Natural killer cell (primary cell): ENCODE measurements at places on chromosomes 4 and X. TPM values are rescaled to one million over a fixed set of nuclear protein-coding genes. Genes with fewer than 3 reads are reported as not detected.

The P2RY8 gene
- total RNA-seq: 114 TPM

The RAI2 gene
- not detected for total RNA-seq

The DCTD gene
- 57.2 TPM for total RNA-seq

The BEX5 gene
- total RNA-seq: 2.5 TPM

The IL1RAPL2 gene
- total RNA-seq: not detected

The FRG2 gene
- not detected for total RNA-seq

The SPANXN4 gene
- not detected for total RNA-seq

The SATL1 gene
- 0.10 TPM for total RNA-seq

The CRLF2 gene
- not detected for total RNA-seq

The HSFX2 gene
- not detected for total RNA-seq

The PNMA6F gene
- not detected for total RNA-seq

The VCX3A gene
- total RNA-seq: not detected

The LINC00632 gene
- total RNA-seq: 0.16 TPM

The GAGE12E gene
- total RNA-seq: not detected

The GATA1 gene
- 0.41 TPM for total RNA-seq

GRCh38 chr4:76758290-76758882 is 139.6 kb downstream of the SOWAHB start:
- DNase-seq: peak; percentile 37

GRCh38 chr4:158824425-158825274 is 55.8 kb downstream of the FNIP2 start:
- DNase-seq: no peak

GRCh38 chrX:19661961-19662360 is 146.7 kb upstream of the MAP3K15 start:
- DNase-seq: no peak

DNA sequence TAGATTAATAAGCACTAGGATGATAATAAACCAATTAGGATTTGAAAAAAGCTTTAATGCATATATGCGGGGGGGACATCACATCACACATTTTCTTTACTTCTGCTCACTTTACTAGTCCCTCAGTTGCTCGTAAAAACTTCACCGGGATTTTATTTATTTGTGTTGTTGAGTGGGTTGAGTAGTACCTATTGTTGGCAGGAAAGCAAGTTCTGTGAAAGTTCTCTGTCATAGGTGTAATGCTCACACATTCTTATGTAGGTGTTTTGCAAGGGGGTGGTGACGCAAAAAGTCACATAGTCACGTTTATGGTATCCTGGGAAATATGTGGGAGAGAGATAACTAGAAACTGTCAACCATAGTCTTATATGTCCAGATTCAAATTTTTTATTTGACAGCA is 65.3 kb downstream of the PDLIM5 start:
- DNase-seq: no peak

DNA sequence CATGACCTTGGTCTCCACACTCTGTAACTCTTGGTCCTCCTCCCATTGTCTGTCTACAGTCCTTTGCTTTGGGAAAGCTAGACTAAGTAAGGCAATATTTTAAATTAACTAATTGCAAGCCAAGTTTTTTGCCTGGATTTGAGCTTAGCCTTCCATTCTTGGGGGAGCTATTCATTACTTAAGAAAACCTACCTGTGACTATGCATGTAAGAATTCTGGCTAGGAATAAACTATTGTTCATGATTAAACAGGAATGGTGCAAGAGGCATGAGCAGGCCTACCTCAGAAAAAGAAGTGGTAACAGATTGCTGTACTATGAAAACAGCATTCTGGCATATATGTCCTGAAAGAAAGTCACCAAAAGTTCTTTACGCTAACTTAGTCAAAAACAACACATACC is 309.4 kb downstream of the MAPK10 start:
- DNase-seq: no peak

GRCh38 chr4:151485541-151486131 is 76.7 kb downstream of the FHIP1A start:
- no peak for DNase-seq

- DNase-seq: no peak
Observed at GRCh38 chr4:41678086-41678816, 70.3 kb downstream of the PHOX2B start.

GRCh38 chr4:89753601-89754066 is 83.3 kb downstream of the SNCA start:
- no peak for DNase-seq

GRCh38 chr4:140368686-140369085 is 4.8 kb upstream of the SCOC start:
- DNase-seq: no peak

- no peak for DNase-seq
Observed at GRCh38 chrX:65900850-65901844, 138.7 kb downstream of the VSIG4 start.

DNA sequence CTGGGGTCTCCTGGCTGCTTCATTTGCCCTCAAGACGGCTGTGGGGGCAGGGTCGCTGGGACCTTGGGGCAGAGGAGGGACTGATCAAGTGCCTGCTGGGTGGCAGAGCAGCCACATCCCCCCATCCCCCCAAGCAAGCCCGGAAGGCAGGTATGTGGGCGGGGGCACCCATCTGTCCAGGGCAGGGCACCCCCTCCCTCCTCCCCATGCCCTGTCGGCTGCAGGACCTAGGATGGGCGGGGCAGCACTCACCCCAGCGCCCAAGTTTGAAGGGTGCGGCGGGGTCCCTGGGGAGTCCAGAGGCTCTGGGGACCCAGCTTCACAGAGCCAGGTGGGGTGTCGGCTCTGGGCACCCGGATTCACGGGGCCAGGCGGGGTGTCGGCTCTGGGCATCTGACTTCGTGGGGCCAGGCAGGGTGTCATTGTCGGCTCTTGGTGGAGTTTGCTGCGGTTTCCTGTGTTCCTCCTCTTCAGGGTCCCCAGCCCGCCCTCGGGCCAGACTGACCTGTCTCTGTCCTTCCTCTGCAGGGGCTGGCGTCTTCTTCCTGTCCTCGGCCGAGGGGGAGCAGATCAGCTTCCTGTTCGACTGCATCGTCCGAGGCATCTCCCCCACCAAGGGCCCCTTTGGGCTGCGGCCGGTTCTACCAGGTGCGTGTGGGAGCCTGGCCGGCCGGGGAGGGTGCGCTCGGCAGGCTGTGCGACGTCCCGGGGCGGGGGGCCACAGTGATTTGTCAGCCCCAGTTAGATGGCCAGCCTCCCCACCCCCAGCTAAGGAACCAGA is 22.1 kb downstream of the DOK7 start:
- DNase-seq: no peak

GRCh38 chr4:177492022-177492421 is 49.8 kb upstream of the AGA start:
- no peak for DNase-seq

DNA sequence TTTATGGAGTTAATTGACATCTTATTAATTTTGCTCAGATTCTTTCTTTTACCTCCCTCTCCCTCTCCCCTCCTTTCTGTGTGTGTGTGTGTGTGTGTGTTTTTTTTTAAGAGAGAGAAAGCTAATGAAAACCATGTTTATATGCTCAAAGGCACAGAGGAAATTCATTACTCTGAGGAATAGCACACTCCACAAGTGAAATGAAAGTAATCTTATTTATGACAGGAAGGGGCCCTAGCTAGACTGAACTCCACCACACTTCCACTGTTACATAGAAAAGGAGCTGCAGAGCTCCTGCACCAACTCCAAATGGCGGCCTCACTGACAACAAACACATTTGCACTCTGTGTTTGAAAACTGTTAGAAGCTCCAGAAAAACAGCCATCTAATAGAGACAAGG is 150.6 kb downstream of the RASL11B start:
- DNase-seq: no peak

GRCh38 chr4:82433791-82434190 is 3.4 kb downstream of the ENOPH1 start:
- DNase-seq: no peak

- no peak for DNase-seq
Observed at GRCh38 chr4:8568068-8568668, 12.0 kb upstream of the GPR78 start.

DNA sequence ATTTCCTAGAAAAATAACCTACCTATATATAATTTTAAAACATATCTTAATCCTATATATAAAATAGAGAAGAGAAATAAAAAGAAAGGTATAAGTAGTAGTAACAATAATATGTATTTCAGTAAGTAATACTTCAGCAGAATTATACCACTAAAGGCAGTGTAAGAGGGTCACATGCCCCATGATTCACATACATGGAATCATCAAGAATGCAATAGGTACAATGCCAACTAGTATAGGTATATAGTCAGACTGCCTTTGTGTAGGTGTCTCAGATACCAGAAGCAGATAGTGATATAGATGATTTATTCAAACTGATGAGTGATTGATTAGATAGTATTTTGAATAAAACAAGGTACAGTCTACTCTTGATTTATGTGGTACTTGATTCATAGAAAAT is 9.4 kb downstream of the AIMP1 start:
- DNase-seq: no peak

- DNase-seq: no peak
Observed at GRCh38 chr4:146846882-146847281, 98.8 kb downstream of the TTC29 start.

DNA sequence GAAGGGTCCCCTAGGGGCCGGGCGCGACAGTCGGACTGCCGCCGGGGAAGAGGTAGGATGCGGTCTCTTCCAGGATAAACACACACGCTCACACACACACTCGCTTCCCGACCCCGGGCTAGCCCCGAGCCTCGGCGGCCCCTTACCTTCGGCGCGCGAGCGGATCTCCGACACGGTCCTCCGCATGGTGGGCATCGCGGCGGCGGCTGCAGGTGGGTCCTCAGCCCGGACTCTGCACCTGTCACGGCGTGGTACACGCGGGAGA is 294 bp downstream of the ATP8A1 start:
- DNase-seq: no peak

DNA sequence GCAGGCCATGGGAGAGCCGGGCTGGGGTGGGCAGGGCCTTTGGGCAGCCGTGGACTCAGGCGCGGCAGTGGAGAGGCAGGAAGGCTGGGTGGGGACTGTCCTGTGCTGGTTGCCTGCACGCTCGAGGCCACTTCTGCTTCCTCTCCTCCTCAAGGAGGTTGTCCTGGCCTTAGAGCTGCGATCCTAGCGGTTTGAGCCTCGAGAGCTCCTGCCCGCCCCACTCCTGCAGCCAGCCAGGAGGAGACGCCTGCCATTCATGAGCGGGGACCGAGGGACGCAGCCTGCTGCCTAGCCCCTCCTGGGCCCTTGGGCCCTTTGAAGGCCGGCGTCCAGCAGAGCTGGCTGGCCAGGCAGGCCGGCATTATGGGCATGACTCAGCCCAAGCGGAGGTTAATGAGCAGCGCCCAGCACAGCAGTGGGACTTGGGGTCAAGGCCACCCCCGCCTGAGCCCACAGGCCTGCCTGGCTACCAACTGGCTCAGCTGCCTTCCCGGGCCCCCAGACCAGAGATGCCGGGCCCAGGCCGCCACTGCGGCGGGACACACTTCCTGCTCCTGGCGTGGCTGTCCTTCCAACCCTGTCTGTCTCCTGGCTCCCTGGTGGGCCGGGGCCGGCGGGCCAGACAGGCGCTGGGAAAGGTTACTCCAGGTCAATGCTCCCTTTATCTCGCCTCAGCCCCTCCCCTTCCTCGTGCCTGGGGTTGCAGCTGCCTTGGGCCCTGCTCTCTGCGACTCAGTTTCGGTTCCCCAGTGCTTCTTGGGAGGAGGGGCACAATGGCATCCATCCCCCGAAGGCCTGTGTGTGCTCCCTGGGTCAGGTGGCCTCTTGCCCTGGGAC is 1.8 kb downstream of the ABCD1 start:
- DNase-seq: peak; percentile 71

- DNase-seq: no peak
Observed at GRCh38 chr4:58301376-58301999, 1191.3 kb upstream of the IGFBP7 start.

GRCh38 chr4:139099366-139099982 is 77.5 kb downstream of the ELF2 start:
- DNase-seq: peak; percentile 92

DNA sequence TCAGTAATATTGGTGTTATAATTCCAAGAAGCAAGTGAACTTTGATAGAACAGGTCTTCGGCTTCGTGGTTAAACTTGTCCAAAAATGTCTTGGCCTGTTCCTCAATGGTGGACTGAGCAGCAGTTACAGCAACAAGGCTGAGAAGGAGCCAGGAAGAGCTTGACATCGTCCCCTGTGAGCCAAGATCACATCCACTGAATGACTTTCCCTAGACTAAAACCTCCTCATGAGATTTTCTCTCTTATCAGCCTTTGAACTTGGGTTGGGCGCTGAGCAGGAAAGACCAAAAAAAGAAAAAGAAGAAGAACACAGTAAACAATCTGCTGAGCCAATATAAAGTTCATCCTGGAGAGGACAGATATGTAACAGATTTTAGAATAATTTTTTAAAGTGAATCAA is at the start of gene ACE2:
ACE2 (minus strand) TSS at position 216 of the 400 bp plus-strand sequence; CDS start at position 167, 49 bp downstream.
- DNase-seq: no peak

- peak; percentile 18 for DNase-seq
Observed at GRCh38 chr4:57037982-57038604, 59.4 kb downstream of the POLR2B start.

GRCh38 chrX:72060921-72061490 is 70.7 kb downstream of the RTL5 start:
- no peak for DNase-seq

DNA sequence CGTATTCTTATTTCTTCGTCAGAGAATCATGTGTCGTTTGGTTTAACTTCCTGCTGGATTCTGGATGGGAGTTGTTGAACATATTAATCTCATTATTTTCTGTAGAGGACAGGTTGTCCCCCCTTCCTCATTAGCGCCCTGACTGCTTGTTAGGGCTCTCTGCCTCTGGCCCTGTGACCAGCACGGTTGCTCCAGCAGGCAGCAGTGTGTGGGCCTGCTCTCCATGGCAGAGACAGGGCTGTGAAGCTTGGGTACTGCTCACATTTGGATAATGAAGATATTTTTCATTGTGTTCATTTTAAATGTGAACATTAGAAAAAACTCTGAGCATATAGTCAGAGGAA is 102.7 kb downstream of the KLHL8 start:
- no peak for DNase-seq

GRCh38 chrX:103846386-103846785 is 14.3 kb upstream of the RAB9B start:
- no peak for DNase-seq

DNA sequence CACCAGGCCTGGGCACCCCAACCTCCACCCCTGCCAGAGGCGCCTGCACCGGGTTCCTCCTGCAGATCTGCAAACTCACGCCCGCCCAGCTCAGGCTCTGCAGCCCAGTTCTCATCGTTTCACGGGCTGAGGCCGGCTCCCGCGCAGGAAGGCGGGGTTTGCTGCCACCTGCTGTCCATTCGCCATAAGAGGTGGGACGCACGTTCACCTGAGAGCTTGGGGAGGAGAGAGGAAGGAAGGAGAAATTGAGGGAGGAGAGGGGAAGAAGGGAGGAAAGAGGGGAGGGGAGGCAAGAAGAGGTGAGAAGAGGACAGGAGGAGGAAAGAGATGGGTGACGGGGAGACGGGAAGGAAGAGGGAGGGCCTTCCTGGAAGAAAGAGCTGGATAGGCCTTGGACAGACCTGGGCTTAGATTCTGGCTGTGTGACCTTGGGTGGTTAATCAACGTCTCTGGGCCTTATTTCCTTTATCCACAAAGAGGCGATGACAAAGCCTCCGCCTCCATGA is 114.5 kb downstream of the ADRA2C start:
- DNase-seq: peak; percentile 83

- DNase-seq: no peak
Observed at GRCh38 chr4:65383589-65384305, 286.5 kb downstream of the EPHA5 start.
